ENCODE measurements at places on chromosomes 6 and 20.

GRCh38 chr6:19362396-19362795 is 474.8 kb upstream of the ID4 start:
- no peak for DNase-seq

- no peak for DNase-seq
Observed at GRCh38 chr20:45336530-45337366, 11.5 kb downstream of the SDC4 start.

DNA sequence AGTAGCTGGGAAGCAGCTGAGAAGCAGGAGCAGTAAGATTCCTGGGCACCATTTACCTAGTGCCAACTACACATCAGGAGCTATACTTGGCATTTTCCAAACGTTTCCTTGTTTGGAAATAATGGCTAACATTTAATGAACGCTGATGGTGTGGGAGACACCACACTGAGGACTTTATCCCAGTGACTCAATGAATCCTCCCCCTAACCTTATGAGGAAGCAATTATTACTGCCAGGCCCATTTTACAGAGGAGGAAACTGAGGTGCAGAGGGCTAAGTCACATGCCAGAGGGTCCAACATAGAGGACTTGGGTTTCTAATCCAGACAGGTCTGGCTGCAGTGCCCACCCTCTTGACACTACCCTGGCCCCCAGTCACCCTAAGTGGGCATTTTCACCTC is 6.1 kb downstream of the PTGIS start:
- no peak for DNase-seq

GRCh38 chr6:37201726-37202125 is 31.8 kb downstream of the PIM1 start:
- no peak for DNase-seq

DNA sequence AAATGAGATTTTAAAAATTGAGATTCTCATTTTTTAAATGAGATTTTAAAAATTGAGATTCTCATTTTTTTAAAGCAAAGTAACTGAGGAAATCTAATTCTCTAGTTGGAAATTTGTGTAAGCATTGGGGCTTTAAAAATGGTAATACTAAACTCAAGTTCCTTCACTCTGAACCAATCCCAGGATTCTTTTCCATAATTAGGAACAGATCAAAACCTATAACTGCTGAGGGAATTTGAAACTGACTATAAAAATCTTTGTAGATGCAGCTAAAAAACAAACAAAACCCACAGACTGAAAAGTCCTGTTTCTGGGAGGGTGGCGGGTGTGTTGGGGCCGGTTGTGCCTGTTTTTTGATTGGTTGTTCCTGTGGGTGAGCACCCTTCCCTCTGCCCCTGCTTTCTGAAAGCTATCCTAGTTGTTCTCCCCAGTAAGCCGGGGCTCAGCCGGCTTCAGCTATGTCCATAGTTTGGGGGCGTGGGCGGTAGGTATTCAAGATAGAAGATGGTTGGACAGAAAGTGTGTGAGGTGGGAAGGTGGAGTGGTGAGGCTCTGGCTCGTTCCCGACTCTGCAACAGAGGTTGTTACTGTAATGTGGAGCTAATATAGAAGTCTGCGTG is 49.3 kb downstream of the GFRA4 start:
- DNase-seq = peak; percentile 46

- no peak for DNase-seq
Observed at GRCh38 chr6:84466511-84466910, 239.1 kb upstream of the CEP162 start.

DNA sequence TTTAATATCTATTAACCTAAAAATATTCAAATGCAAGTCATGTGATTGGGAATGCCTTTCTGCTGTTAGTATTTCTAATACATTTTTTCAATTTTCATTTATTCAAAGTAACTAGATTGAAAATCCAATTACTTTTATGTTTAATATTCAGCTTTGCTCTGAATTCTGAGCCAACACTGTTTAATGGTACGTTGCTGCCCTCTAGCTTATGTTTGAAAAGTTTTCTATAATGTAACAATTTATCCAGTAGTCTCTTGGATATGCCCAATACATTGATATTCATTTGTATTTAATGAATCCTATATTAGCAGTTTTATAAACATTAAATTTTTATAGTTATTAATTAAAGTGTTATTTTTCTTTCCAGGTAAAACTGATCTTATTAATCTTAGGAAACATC is 47.4 kb downstream of the LGSN start:
- DNase-seq = peak; percentile 39

DNA sequence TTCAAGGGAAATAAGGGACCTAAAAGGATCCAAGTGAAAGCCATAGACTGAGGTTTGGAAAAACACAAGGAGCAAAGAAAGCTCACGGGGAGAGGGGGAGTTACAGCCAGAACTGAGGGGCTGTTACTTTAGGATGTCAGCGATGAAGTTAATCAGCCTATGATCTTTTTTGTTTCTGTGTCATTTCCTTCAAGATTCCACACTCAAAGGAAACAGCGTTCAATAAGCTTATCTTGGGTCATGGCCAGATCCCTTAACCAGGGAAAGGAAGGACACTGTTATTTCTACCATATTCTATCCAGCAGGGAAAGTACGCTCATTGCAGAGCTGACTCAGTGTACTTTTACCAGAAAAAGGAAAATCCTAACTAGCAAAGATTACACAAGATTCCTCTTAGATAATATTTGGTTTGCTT is 132.8 kb downstream of the PFDN4 start:
- no peak for DNase-seq

GRCh38 chr6:138109042-138109997 is 2.1 kb upstream of the PERP start:
- peak; percentile 84 for DNase-seq

DNA sequence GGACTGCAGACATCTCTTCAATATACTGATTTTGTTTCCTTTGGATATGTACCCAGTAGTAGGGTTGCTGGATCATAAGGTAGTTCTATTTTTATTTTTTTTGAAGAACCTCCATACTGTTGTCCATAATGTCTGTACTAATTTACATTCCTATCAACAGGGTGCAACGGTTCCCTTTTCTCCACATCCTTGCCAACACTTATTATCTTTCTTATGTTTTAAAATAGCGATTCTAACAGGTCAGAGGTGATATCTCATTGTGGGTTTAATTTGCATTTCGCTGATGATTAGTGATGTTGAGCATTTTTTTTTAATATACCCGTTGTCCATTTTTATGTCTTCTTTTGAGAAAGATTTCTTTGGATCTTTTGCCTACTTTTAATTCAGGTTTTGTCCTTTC is 2.0 kb upstream of the TP53RK start:
- no peak for DNase-seq

GRCh38 chr6:56527934-56528333 is 114.8 kb downstream of the DST start:
- DNase-seq = no peak

- DNase-seq = no peak
Observed at GRCh38 chr6:105452924-105453756, 50.3 kb upstream of the PREP start.

- DNase-seq = no peak
Observed at GRCh38 chr6:84606860-84607259, 157.5 kb downstream of the TBX18 start.

DNA sequence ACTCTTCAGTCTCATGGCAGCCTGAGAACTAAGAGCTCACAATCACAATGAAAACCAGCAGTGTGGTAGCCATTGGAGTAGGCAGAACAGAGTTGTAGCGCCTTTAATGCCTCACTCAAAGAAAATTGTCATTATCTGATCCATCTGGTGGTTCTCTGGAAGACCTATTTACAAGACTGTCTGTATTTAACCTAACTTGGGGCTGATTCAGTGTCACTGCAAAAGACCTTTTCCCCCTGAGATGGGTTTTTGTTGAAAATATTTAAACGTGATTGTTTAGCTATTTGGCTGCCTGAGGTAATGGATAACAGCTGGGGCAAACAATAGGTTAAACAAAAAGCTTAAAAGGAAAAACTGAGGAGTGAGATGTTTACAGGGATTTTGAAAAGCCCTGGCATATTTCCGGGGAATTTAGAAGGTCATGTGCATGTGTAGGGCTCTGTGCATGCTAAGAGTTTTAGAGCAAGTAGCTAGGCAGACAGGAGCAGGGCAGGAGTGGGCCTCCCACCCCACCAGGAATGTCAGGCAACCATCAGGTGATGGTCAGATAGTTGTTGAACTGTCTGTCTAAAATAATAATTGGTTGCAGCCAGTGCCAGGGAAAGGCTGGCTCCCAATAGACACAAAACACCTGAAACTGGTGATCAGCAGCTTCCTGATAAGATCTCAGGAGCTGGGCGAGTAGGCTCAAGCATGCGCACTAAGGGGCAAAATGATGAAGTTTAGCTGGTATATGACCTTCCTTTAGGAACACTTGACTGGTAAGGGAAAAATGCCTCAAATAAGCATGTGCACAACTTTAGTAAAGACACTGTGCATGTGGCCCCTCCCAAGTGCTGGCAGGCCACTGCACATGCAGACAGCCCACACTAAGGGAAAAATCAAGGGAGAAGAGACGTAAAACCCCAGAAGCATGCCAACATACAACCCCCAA is 70.8 kb upstream of the AKIRIN2 start:
- no peak for DNase-seq

- peak; percentile 60 for DNase-seq
Observed at GRCh38 chr20:46998477-46999240, 104.0 kb downstream of the EYA2 start.

All from NCI-H510A treated with DMSO at 0.1 percent for 48 hours (cell line).